ENCODE measurements at places on chromosomes 3 and 15.

GRCh38 chr3:170804078-170804477 lies 65.9 kb downstream of the RPL22L1 start:
- no peak for DNase-seq

DNA sequence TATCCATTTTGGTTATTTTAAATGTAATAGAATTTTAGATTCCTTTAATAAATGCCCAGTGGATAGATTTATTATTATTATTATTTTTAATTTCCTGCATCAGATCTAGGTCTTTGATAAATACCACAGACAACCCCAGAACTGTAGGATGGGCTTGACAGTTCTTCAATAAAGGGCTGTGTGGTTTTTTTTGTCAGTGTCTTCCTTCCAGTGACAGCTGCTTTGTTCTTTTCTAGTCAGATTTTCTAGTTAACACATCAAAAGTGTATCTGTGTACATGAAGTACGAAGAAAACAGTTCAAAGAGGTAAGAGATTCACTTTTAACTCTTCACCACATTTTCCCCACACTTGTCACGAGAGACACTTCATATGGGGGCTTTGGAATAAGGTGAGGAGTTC lies 120.3 kb downstream of the SAMMSON start:
- DNase-seq, result no peak

GRCh38 chr3:30578986-30579579 lies 27.3 kb upstream of the TGFBR2 start:
- DNase-seq, result no peak

GRCh38 chr3:100103558-100104441 lies 10.5 kb downstream of the FILIP1L start:
- DNase-seq, result no peak

DNA sequence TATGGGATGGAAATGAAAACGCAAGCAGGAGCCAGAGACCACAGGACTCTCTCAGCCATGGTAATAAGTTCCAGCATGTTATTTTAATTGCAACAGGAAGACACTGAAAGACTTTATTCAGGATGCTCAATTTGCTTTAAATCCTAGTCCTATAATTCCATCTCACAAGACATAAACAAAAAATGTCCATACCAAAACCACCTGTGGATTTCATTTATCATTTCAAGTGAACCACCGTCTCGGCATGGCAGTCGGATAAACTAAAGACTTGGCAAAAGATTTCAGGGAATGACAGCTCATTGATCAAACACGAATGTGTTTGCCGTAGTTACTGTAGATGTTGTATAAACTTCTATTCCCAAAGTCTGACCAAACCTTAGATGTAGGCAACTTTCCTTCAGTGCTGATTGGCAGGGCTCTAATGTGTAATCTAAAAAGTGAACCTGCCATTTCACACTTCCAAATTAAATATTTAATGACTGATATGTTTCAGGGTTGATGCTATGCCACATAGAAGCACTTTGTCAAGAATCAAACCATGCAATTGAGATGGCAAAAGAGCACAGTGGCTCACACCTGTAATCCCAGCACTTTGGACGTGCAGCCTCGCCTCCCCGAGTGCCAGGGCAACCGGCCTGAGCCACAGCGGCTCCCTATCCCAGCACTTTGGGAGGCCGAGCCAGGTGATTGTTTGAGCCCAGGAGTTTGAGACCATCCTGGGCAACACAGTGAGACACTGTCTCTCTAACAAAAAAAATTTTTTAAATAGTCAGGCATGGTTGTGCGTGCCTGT lies 331.7 kb downstream of the MAGI1 start:
- DNase-seq, result no peak

- DNase-seq, result no peak
These were observed 73.2 kb downstream of the MB21D2 start for GRCh38 chr3:192844486-192844765.
